Pulmonary artery endothelial cell (primary cell): ENCODE measurements at places on chromosomes 4 and X. TPM values are rescaled to one million over a fixed set of nuclear protein-coding genes. Genes with fewer than 3 reads are reported as not detected.

The IQCM gene
- total RNA-seq = not detected in 2 replicates

- no peak for DNase-seq
Measured at GRCh38 chrX:123425471-123425870, 241.4 kb downstream of the GRIA3 start.

- peak; percentile 5 for DNase-seq
Measured at GRCh38 chrX:119118780-119119395, 8.7 kb downstream of the KIAA1210 start.

The MAGEH1 gene
- total RNA-seq = 23.4 and 30.6 TPM in 2 replicates

GRCh38 chr4:20430259-20430941, 178.7 kb downstream of the SLIT2 start:
- no peak for DNase-seq

- DNase-seq = no peak
Measured at GRCh38 chr4:73944061-73944875, 37.6 kb downstream of the PF4 start.

GRCh38 chr4:138112389-138112788, 129.8 kb downstream of the SLC7A11 start:
- DNase-seq = no peak

DNA sequence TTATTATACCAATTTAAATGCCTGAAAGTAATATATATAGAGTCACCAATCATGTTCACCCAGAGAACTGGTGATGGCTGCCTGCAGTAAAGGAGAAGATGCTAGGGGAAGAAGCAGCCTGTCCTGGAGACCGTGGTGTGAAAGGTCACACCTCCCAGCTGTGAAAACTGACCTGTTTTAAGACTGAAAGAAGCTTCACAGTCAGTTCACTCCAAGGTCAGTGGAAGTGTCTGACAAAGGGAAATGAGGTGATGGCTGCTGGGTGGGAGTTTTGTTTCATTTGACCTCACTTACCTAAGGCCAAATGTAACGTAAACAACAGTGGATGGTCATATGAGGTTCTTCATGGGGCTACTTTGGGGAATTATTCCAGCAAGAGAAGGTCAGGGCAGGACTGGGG, 352.1 kb upstream of the GATB start:
- DNase-seq = no peak
